GM12892 (cell line): ENCODE measurements at places on chromosomes 7 and 10.
A peak's percentile ranks its signal among the peaks of the same experiment; 100 is the strongest.

GRCh38 chr7:50268223-50268622 lies 36.3 kb upstream of the IKZF1 start:
- DNase-seq, result no peak

DNA sequence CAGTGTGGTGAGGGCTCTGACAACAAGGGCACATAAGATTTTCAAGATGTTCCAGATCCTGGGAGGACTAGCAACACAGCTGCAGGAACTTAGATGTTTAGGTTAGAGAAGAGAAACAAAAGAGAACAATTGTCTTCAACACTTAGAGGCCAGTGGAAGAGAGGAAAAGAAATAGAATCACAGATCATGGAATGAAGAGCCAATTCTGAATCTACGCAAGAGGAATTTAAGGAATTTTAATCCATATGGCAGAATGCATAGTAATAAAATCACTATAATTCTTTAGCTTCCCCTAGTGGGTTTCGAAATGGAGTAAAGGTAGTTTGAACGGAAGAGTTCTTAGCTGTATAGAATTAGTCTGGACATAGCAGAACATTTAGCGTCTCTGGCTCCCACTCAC lies 114.6 kb upstream of the LRRTM3 start:
- no peak for DNase-seq

DNA sequence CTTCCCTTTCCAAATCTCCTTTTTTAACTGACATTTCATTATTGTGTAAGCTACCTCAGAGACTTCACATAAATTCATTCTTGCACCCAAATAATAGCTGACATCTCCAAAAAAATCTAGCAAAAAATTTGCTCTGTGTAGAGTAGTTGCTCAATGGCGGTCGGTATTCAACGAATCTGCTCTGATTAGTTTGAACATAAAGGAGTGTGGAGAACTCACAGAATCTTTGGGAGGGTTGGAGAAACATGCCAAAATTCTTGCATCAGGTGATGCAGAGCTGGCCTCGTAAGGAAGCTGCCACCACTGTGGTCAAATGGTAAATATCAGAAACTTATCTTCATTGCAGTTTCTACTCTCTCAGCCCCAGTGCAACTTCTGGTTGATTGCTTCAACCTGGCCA lies 201.2 kb upstream of the MDFIC start:
- DNase-seq, result no peak

GRCh38 chr7:90267263-90267858 lies 22.4 kb downstream of the CFAP69 start:
- DNase-seq, result no peak

DNA sequence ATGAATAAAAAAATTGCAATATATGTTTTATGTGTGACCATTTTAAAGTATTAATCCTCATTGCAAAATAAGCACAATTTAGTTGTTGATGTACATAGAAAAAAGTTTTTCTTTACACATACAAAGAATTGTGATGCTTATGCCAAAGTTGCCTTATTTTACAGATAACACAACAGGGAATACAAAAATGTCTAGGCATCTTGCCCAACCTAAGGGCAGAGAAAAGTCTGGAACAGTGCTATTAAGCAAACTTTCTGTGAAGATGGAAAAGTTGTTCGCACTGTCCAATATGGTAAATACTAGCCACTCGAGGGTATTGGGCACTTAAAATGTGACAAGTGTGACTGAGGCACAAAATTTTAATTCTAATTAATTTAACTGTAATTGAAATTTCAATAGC lies 190.2 kb upstream of the HGF start:
- no peak for DNase-seq

- DNase-seq, result no peak
Measured at GRCh38 chr7:24665564-24666294, 91.5 kb downstream of the GSDME start.

DNA sequence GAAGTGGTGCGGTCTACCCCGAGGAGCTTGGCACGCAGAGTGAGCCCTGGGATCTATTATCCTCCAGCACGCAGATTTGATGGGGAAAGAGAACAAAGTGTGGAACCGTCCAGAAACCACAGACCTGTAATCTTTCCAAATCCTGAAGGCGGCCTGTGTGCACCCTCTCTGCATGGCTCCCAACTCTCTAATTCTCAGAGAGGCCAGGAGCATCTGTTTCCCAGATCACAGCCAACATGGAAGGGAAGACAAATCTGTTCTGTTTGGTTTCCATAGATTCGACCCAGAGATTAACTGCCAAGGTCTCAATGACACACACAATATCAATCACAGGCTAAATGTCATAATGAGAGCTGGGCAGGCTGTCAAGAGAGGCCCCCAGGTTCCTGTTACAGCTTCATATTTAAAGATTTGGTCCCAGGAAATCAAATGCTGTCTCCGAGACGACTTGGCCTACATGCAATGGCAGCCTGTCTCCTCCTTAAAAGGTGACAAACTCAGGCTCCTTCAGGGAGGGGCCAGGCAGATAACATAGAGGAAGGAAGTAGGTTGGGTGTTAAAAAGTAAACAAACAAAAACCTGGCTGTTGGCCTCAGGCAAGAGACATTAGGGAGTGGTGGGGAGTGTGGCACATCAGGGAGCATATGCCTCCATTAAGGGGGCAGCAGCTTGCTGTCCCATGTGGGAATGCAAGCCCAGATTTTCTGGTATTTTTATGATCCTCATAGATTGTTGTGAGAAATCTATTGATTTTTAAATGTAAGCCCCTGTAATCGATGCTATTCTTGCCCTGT lies 48.8 kb upstream of the SAMD8 start:
- DNase-seq, result no peak

DNA sequence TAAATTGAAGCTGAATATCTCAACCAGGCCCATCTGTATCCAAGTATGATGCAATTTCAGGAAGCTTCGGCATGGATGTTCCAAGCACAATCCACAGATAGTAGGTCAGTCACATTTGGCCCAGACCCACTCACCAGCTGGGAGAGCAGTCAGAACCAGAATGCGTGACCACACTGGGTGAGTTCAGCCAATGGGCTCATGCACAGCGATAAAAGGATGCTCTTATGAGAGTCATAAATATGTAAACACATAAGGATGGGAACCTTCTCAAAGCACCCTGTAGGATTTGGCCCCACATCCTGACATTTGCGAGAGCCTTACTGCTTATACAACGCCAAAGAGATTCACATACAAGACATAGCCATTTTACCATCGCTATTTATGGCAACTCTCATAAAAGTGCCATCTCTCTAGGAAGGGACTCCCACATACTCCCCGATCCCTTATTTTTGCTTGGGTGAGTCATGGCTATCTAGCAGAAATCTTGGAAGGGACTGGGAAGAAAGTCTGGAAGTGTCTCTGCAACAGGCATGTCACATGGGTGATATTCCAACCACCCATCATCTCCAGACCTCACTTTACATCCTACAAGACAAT lies 3.0 kb downstream of the AFAP1L2 start:
- DNase-seq, result no peak

DNA sequence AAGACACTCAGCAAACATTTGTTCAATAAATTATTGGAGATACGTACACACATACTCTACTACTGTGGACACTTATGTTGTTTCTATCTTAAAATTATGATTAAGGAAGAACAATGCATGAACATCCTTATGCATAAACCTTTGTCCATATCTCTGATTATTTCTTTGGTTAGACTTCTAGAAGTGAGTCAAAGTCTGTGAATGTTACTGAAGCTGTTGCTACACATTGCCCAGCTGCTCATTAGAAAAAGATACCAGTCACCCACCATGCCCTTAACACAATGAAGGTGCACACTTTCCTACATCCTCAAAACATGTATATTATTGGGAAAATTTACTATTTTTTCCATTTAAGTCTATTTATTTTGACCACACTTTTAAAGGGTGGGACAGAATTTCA lies 1.4 kb upstream of the CLRN3 start:
- DNase-seq, result no peak

DNA sequence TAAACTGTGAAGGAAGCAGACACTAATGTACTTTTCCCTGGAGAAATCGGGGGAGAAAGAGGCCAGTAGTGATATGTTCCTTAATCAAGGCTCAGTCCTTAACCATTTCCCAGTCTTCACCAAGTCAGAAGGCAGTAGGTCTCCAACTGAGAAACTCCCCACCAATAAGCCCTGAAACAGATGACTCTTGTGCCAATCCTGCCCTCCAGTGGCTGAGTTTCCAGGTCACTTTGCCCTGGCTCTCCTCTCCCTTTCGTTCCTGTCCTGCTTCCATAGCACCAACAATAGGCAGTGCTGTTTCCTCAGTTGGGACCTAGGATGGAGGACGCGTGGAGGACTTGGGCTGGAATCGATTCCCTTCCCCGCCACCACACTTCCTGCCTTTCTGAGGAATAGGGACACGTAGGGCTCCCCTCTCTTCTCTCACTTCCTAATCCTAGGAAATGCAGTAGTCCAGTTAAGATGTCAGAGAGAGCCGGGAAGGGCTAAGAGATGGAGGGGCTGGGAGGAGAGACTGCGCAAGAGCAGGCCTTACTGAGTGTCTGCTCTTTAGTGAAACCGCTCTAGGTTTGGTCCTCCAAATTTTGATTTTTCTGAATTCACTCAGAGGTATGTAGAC lies 23.4 kb downstream of the ATOH7 start:
- no peak for DNase-seq

DNA sequence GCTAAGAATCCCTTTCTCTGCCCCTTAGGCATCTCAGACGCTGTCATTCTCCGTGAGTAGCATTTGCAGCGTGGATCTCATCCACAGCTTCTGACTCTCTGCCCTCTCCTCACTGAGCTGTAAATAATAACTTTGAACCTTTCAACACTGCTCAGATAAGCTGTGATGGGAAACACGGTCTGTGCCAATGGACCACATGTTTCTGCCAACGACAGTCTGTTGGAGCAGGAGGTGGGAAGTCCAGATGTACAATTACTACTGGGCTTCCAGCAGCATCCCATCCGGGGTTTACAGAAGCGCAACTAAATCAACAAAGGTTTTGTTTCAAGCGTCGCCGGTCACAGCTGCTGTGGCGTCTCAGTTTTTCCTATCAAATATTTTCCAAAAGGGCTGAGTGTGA lies 1110.6 kb downstream of the TYW1 start:
- no peak for DNase-seq

DNA sequence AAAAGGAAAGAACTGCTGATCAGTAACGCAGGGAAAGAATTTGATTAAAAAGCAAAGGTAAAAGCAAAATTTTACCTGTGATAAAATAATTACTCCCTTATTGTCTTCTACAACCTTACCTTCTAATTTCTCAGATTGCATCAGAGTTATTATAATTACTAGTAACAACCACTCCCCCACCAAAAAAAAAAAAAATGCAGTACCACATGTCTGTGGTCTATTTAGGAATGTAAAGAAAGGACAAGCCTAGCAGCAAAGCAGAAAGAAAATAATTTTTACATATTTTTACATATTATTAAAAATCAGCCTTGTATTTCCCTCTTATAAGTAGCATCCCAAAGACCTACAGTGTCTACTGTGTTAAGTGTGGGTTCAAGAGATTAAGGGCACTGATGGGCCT lies 430.4 kb downstream of the TFEC start:
- no peak for DNase-seq

- DNase-seq, result no peak
Measured at GRCh38 chr10:73625004-73625883, 16.0 kb downstream of the MYOZ1 start.

- DNase-seq, result peak; percentile 64
Measured at GRCh38 chr10:71748671-71749191, 24.6 kb downstream of the VSIR start.

GRCh38 chr7:1364068-1364905 lies 95.0 kb downstream of the MICALL2 start:
- no peak for DNase-seq

DNA sequence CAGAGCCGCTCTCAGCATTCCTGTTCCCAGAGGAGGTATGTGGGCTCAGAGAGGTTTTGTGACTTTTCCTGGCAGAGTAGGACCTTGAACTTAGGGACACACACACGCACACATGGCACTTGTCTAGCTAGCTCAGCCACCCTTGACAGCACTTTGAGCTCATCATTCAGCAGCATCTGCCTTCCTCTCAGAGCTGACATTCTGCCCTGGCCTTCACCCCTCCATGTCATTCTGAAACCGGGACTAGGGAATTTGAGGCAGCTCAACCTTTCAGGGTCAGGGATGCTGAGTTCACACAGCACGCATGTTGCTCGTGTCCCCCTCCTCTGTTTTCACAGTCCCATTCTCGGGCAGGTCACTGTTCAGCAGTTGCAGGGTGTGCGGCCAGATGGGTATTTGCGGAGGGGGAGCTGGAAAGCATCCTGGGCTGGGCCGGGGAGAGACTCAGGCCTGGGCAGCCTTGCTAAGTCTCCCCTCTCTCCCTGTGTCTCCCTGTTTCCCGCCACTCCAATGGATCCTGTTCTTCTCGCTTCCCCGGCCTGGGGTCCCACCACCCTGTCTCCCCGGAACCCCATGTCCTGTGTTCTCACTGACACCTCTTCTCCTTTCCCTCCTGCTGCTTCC lies 78.0 kb downstream of the COL13A1 start:
- no peak for DNase-seq

- DNase-seq, result no peak
Measured at GRCh38 chr7:7416031-7416858, 119.4 kb downstream of the COL28A1 start.

GRCh38 chr10:3972460-3973301 lies 187.7 kb upstream of the KLF6 start:
- DNase-seq, result no peak

DNA sequence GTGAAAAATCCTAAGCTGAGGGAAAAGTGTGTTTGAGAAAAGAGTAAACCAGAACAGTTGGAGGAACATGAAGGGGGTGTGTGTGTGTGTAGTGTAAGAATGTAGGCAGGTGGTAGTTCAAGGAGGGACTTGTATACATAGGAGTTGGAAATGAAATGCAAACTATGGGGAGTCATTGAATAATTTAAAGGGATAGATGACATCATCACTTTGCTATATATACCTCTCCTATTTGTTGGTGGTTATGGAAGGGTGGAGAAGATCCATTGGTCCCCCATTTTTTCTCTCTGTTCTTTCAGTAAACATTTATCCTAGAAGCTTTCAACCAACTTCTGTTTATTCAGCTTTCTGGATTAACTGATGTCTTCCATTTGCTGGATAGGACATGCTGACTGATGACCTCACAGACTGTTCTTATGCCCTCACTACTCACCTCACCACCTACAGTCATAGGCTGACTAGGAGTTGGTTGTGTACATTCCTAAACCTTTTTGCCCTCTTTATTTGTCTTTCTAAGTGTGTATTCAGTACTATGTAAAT lies 20.8 kb downstream of the PPP1R9A start:
- DNase-seq, result no peak

DNA sequence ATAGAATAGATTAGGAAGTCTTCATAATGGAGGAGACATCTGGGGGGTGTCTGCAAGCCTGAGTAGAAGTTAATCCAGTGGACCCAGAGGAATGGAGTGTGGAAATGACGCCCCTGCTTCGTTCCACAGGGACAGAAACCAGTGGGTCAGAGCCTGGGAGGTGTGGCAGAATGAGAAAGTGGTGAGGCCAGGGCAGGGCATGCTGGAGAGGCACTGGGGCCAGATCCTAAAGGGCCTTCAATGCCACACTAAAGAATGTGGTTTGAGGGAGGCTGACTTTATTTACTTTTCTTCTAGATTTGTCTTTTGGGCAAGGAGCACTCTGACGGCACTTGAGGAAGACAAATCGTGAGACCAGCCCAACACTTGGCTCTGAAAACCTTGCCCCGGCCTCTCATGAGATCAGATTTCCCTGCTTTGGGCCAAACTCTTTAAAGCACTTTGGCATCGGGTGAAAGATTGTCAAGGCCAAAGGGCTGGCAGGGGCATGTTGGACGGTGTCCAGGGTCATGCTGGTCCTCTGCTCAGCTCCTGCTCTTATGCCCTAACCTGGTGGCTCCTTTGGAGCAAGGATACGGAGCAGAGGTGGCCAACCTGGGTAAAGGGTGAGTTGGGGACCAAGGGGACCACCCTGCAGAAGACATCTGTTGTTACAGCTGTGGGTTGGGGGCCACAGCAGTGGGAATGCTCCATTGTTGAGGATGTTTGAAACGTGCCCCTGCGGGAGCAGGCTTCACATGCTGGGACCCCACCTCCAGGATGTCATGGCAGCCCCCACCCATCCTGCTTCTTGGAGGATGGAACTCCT lies 157.0 kb upstream of the ZMIZ1 start:
- DNase-seq, result no peak
